ENCODE measurements at places on chromosomes 4 and X. TPM values are rescaled to one million over a fixed set of nuclear protein-coding genes. Genes with fewer than 3 reads are reported as not detected.

SPP1 gene
- 88.4 TPM for total RNA-seq

DAPP1 gene
- 0.89 TPM for total RNA-seq

GAGE10 gene
- not detected for total RNA-seq

ARHGEF38 gene
- not detected for total RNA-seq

ZNF280C gene
- 2.3 TPM for total RNA-seq

CD38 gene
- total RNA-seq = 6.9 TPM

RIBC1 gene
- total RNA-seq = 0.80 TPM

LANCL3 gene
- 0.31 TPM for total RNA-seq

TENM3 gene
- total RNA-seq = 9.2 TPM

CYSLTR1 gene
- 1.4 TPM for total RNA-seq

C4orf51 gene
- total RNA-seq = not detected

RHOXF1 gene
- 0.34 TPM for total RNA-seq

ZCCHC12 gene
- total RNA-seq = not detected

Data from left cardiac atrium (tissue), 4 donors.